ENCODE measurements at places on chromosomes 16 and 17.

- no peak for DNase-seq
Measured at GRCh38 chr17:8823279-8823678, 24.1 kb upstream of the MFSD6L start.

DNA sequence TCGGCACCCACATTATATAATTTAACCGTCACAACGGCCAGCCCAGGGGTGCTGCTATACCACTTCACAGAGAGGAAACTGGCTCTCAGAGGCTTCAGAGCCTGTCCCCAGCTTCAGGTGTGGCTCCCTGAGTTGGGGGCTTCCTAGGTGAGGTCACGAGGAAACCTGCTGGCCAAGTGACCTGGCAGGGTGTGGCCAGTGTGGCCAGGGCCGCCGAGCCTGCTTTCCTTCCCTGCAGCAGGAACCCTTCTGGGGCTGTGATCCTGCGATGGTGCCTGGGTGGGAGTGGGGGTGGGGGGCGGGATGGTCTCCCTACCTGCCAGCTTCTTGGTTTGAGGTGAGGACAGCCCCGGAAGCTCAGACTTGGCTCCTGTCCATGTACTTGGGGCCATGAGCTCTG lies 39.9 kb downstream of the ADCY7 start:
- DNase-seq: no peak

GRCh38 chr16:81455720-81456494 lies 11.3 kb downstream of the CMIP start:
- DNase-seq: no peak

GRCh38 chr16:57007530-57007929 lies 18.2 kb downstream of the NLRC5 start:
- no peak for DNase-seq

- DNase-seq: no peak
Measured at GRCh38 chr17:66339561-66339960, 37.1 kb downstream of the PRKCA start.
